GM18507 (cell line): ENCODE measurements at places on chromosomes 4 and X.

DNA sequence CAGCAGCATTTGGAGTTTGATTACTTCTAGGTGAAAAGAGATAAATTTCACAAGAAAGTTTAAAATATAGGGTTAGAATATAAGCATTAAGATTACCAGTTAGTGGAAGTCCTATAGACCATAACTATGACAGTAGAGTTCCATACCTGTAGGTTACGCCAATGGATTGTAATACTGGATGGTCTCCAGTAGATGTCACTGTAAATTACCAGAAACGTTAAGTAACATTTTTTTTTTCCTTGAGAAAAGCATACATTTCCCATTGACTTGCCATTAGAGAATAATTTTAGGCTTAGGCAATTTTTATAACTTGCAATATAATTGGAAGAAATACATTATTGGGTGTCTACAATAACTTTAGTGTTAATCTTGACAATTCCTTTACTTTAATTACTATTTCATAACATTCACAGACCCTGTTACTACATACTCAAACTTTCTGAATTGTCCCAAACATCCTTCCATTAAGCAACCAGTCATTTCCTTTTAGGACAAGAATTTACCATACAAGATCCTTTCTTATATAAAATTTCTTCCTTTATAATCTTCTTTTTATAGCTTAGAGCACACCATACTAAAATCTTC, 304.1 kb upstream of the TECRL start:
- no peak for DNase-seq

- DNase-seq, result no peak
These were observed 173.3 kb upstream of the S100G start for GRCh38 chrX:16476692-16477091.

GRCh38 chr4:116636917-116637316, 448.5 kb downstream of the TRAM1L1 start:
- DNase-seq, result no peak

GRCh38 chrX:83819304-83819703, 41.6 kb upstream of the CYLC1 start:
- no peak for DNase-seq

DNA sequence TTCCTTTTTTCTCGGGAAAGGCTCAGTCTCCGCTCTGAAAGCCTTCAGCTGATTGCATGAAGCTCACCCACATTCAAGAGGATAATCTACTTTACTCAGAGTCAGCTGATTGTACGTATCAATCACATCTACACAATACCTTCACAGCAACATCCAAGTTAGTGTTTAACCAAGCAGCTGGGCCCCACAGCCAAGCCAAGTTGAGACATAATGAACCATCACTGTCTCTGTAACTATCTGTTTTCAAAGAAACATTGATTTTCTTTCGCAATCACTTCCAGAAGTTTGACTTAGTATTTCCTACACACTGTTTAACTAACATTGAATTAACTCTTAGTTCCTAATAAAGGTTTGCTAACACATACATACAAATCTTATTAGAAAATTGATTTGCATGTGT, 40.3 kb downstream of the RWDD4 start:
- no peak for DNase-seq

- no peak for DNase-seq
These were observed 225.3 kb downstream of the PPP3CA start for GRCh38 chr4:101122019-101122418.

- no peak for DNase-seq
These were observed 61.9 kb downstream of the PRSS12 start for GRCh38 chr4:118290951-118291350.

GRCh38 chrX:44747969-44748368, 95.9 kb upstream of the DUSP21 start:
- DNase-seq, result no peak

DNA sequence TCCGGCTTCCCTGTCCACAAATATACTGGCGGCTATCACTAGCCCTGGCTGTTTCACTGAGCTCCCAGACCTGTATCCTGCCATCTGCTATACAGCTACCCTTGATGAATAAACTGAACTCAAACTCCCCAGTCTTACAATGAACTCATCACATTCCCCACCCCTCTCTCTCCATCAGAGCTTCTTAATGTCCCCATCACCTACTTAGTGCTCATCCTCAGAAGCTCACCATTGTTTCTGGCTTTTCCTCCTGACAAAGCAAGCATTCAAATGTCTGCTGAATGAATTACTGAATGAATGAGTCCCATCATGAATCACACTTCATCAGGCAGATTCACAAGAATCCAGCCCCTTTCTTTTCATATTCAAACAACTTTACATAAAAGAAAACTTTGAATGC, 5.7 kb upstream of the DGAT2L6 start:
- no peak for DNase-seq

GRCh38 chrX:10769195-10769594, 148.8 kb upstream of the MID1 start:
- no peak for DNase-seq

DNA sequence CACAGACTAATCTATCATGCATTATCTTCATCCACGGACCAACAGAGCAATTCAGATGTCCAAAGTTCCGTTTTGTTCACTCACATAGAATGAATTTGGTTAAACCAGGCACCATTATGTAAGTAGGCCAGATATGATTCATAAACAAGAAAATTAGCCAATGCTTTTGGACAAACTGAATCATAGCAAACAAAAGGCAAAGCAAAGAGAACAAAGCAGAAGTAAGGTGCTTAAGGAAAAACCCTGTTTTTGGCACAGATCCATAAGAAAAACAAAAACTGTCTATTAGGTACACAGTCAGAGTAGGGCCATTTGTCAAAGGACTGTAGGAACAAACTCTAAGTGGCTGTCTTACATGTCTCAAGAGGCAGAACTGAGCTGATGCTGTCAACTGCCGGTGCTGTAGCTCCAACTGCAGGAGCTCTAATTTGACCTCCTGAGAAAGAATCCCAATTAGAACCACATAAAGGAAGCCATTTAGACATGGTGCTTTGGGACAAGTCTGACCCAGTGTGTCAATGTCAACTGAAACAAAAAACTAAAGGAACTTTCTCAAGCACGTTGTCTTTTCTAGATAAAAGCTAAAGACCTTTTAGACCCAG, 146.7 kb downstream of the COL25A1 start:
- DNase-seq, result no peak

DNA sequence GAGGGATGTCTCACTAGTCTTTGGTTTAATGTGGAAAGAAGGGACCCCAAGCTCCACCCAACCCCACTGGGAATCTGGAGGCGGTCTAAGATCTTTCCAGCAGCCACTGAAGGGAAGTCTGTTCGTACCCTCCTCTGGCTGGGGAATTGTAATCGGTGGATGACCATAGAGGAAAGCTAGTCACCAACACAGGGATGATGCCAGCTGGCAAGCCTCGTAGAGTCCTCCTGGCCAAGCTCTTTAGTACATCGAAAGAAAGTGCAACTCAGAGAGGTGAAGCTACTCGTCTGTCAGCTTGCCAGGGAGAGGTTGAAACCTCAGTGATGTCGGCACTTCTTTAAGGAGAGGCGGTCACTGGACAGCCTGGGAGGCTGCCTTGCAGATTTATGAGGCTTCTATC, 58.7 kb downstream of the MAMLD1 start:
- no peak for DNase-seq

DNA sequence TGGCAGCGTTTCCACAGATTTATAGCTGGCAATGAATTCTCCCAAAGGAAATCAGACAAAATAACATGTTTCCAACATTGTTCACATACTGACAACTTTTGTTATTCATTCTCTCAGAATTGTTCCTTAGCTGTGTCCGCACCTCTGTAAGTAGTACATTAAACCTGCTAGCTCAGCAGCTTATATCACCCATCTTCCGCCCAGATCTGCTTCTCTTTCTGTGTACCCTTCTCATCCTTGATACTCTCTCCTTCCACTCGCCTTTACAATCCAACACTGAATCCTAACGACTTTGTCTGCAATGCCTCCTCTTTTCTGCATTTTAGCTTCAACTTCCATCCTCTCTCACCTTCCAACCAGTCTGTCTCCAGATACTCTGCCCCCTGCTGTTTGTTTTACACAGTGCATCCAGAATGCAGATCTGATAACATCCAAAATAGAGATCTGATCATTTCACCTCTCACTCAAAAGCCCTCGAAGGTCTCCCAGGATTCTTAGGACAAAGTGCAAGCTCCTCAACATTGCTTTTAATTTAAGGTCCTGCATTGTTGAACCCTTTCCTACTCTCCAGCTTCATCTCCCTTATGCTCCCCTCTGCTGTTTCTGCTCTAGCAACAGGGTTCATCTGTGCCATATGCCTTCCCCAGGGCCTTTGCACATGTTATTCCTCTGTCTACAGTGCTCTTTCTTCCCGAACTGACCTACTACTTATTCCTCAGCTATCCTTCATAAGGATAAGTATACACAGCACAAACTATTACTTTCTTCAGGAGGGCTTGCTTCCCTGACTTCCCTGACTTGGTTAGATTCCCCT, 67.3 kb upstream of the VBP1 start:
- no peak for DNase-seq

- DNase-seq, result no peak
These were observed 225.6 kb upstream of the FAM241A start for GRCh38 chr4:111919639-111920038.

DNA sequence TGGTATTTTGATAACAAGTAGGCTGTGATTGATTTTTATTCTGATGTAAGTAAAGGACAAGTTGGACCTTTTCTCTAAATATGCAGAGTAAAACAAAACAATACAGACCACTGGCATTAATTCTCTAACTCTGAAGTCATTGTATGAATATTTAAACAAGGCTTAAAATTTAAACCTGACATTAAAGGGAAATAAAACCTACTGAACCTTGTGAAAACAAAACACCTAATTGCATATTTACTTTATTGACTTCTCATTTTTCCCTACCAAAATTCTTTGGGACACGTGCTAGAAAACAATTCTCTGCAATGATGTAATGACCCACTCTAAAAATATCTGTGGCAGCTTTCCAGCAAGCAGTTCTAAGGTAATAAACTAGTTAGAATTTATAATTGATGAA, 369.7 kb upstream of the TRAM1L1 start:
- DNase-seq, result no peak

DNA sequence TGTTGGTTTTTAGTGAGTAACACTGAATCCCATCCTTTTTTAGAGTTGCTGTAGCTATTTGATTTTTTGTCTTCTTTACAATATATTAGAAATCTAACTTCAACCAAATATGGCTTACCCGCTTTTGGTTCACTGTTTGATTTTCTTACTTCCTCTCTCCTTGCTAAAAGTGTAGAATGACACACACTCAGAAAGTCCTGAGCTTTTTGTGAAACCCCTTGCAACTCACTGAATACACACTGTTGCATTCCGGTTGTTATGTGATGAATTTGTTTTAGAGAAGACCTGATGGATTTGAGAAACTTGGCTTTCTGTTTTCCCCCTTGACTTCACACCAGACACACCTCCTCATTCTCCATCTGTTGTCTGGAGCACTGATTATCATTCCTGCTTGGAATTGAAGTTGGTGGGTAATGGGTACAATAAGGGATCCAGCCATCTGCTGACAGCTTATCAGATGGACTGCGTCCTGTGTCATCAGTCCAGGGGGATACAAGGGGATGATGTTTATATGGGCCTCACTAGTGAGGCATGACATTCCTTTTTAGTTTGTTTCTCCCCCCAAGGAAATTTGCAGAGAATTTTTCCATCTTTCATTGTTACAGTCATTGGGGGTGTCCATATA, 5.2 kb downstream of the TMEM164 start:
- DNase-seq, result no peak

- DNase-seq, result peak; percentile 5
These were observed 4.9 kb upstream of the ZNF81 start for GRCh38 chrX:47831788-47832187.

- no peak for DNase-seq
These were observed 8.8 kb downstream of the TET2 start for GRCh38 chr4:105155426-105155825.

- no peak for DNase-seq
These were observed 216.3 kb upstream of the PCDH18 start for GRCh38 chr4:137748616-137749015.

DNA sequence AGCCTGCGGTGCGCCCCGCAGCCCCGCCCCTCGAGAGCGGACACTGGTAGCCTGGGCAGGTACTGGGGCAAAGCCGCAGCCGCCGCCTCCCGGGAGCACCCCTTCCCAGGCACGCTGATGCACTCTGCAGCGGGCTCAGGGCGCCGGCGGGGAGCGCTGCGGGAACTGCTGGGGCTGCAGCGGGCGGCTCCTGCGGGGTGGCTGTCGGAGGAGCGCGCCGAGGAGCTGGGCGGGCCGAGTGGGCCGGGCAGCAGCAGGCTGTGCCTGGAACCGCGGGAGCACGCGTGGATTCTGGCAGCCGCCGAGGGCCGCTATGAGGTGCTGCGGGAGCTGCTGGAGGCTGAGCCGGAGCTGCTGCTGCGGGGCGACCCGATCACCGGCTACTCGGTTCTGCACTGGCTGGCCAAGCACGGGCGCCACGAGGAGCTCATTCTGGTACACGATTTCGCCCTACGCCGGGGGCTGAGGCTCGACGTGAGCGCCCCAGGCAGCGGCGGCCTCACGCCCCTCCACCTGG, 401 bp downstream of the SOWAHD start:
- DNase-seq, result no peak

DNA sequence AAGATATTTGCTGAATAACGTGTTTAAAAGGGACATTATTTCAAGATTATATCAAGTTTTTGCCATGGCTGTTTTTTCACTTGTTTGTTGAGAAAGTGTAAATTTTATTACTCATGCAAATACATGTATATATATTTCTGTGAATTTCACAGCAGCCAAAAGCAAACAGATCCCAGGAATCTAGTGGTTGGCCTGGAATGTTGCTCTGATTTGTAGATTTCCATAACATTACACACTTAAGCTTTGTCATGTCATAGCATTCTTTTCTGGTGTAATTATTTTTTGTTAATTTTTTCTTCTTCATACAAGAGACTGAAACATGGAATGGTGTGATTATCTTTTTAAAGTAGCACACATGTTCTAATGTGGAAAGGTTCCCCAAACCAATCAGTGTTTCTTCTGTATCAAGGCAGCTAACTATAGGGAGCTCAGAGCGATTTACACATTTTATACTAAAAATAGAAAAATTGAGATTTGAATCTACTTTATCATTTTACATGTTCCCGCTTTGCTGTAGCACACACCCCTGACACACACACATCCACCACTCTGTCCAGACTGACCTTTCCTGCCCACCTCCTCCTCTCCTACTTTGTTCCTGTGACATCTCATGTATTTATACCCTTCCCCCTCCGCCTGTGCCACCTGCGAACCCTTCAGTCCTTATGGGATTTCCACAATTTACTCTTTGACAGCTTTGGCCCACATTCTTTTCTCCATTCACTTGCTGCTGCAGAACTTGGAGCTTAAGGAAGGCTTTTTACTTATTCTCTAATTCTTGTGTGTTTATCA, 20.3 kb downstream of the RUFY3 start:
- DNase-seq, result no peak

GRCh38 chrX:103405009-103405333, 28.6 kb downstream of the BEX3 start:
- no peak for DNase-seq
